ENCODE measurements at places on chromosomes 12 and 14.

DNA sequence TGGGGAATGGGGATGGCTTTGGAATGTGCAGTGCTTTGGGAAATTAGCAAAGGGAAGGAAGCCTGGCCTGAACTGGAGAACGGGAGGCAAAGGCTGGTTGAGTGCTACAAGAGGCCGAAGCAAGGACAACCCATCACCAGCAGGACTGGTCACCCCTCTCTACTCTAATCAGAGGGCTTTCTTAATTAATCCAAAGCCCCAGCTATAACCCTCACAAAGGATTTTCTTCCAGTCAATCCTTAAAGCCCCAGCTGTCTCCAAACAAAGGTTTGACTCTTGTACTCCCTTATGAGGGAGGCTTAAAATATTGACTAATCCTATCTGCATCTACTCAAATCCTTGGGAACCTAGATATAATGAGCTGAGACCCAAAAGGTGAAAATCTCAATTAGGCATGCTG lies 256.3 kb downstream of the NTF3 start:
- no peak for DNase-seq

GRCh38 chr14:43003845-43004244 lies 1397.2 kb downstream of the LRFN5 start:
- peak; percentile 9 for DNase-seq

- no peak for DNase-seq
These were observed 10.5 kb downstream of the RNASE10 start for GRCh38 chr14:20515846-20516245.

- no peak for DNase-seq
These were observed 364.8 kb downstream of the CACNA1C start for GRCh38 chr12:2417481-2418160.

DNA sequence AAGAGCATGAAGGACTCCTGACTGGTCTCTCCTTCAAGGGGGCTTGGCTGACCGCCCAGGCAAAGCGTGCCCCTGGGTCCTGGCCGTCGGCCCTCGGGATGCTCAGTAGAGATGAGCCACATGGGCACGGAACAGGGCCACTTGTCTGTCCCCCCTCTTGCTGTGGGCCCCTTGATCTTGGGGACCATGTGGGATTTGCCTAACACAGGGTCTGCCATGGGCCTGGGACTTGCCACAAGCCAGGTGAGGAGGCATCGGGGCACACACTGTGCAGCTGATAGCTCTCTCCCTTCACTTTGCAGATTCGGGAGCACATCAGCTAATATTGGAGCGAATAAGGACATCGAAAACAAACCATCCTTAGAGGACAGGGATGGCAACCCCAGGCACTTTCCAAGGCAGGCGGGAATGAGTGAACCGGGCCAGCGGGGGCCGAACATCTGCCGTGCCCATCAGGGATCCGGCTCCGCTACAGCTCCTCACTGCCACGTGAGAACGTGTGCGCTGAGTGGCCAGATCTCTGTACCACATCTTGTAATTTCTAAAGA lies 88.1 kb downstream of the PIWIL1 start:
- DNase-seq: no peak

GRCh38 chr14:103135333-103136260 lies 12.3 kb downstream of the TNFAIP2 start:
- no peak for DNase-seq

- DNase-seq: no peak
These were observed 92.6 kb downstream of the DNAI7 start for GRCh38 chr12:25102402-25102801.

DNA sequence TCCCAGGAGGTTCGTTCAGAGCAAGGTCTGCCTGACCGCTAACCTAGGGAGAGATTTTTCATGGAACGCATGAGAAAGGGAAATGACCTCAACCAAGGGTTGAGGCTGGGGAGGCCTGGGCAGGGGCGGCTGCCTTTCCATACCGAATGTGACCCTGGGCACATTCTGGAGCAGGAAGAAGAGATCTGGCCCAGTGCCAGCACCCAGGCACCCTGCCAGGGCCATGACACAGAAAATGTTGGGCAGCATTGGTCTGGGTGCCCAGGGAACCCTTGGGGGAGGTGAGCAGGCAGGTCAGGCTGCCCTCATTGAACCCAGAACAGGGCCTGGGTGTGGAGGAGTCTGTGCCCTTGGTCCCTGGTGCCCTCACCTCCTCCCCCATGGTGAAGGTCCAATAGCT lies 106.8 kb downstream of the CALM1 start:
- peak; percentile 21 for DNase-seq

DNA sequence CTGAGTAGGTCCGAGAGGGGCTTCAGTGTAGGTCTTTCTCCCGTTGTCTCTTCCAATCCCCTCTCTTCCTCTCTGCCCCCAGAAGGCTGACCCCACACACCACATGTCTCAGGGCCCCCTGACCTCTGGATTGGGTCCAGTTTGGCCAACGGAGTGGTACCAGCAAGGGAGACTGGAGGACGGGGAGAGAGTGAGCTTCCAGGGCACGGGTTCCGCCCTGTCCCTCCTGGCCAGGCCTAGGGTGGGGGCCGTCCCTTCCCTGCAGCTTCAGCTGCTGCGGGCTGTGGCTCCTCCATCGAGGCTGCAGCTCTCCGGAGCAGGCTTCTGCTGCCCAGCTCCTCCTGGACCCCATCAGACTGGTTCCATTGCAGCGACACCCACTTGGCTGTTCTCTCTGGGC lies 17.4 kb downstream of the FZD10 start:
- DNase-seq: no peak

- DNase-seq: no peak
These were observed 146.8 kb downstream of the EMP1 start for GRCh38 chr12:13343375-13343774.

GRCh38 chr14:54667026-54667744 lies 100.3 kb downstream of the SAMD4A start:
- no peak for DNase-seq

GRCh38 chr12:24562771-24563431 lies 386.0 kb downstream of the BCAT1 start:
- DNase-seq: peak; percentile 19

- no peak for DNase-seq
These were observed 67.7 kb upstream of the DCN start for GRCh38 chr12:91250273-91250665.

DNA sequence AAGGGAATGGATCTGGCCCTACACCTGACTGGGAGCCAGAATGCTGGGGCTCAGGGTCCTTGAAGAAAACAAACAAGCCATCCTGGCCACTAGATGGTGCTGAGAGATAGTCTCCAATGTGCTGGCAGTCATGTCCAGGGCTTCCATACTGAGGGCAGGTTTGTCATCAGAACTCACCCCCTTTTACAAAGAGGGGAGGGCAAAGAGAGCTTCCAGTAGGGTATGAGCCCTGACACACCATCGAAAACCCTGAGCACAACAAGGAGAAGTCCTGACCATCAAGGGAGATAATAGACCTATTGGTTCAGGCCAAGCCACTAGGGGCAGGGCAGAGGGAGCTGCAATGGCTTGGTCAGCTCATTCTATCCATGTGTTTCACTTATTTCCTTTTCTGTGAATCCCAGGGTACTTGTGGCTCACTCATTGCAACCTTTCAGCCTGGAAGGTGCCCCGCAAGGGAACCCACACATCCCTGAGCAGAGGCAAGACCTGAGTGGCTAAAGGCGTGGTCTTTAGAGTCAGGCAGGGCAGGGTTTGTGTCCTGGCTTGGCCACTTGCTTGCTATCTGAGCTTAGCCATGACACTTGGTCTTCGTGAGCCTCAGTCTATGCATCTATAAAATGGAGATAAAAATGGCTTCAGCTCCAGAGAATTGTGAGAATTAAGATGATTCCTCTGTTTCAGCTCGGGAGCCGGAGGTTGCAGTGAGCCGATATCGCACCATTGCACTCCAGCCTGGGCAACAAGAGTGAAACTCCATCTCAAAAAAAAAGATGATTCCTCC lies 6.2 kb upstream of the PLEKHH1 start:
- peak; percentile 66 for DNase-seq

Data from NCI-H2171 treated with DMSO at 0.1 percent for 48 hours (cell line).